Stimulated activated CD8-positive, alpha-beta memory T cell treated with anti-CD3 and anti-CD28 coated beads, Interleukin-2, amount 100 ng/mL, for 48 hours (primary cell): ENCODE measurements at places on chromosomes 5 and 9.

DNA sequence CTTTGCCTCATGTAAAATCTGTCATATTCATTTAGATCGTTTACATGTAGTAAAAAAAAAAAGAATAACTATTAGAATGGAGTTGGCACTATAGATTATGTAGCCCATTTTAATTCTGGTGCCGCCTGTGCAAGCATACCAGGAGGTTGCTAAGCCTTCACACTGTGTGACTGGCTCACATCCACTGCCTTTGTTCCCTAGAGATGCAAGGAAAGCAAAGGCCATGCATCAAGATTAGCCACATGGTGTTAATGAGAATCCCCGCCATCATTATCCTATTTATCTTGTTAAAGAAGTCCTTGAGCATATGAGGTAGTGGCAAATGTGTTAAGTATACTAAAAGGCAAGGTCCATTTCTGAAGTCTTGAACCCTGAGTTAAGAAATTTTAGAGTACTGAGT is 279.6 kb downstream of the RFX3 start:
- no peak for DNase-seq

GRCh38 chr5:116315531-116315930 is 230.7 kb downstream of the COMMD10 start:
- no peak for DNase-seq

DNA sequence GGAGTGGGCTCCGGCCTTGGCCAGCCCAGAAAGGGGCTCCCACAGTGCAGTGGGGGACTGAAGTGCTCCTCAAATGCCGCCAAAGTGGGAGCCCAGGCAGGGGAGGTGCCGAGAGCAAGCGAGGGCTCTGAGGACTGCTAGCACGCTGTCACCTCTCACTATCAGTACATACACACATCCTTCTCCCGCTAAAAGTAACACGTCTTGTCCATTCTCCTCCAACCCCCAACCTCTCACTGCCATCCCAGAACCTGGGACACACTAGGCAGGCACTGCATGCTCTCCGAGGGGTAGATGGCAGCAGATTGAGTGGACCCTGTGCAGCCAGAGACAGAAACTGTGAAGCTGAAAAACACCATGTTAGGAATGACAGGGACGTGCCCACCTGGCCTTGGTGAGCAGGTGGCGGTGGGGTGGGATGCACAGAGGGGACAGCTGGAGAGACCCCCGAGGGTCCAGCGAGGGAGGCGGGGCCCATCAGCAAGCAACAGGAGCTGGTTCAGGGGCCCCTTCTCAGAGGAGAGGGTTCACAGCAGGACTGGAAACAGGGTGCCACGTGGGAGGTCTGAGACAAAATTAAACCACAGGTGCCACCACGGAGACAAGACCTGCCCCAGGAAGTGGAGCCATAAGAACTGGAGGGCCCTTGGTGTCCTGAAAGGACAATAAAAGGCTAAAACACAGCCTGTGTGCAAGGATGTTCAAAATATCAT is 16.9 kb downstream of the SEMA4D start:
- no peak for DNase-seq

GRCh38 chr5:73637565-73637964 is 11.6 kb downstream of the ARHGEF28 start:
- no peak for DNase-seq

DNA sequence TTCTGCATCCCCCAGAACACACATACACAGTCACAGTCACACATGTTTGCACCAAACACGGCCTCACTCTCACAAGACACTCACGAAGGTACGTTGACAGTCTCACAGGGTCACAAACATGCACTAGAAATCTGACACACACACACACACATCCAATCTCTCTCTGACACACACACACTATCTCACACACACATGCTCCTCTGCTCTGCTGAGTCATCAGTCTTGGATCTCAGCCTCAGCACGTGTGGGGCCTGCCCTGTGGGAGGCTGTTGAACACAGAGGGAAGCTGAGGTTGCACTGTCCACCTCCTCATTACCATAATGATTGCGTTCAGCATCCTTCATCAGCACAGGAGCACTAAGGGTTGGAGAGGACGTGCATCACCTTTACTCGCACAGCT is 188.8 kb downstream of the MTRR start:
- no peak for DNase-seq

- no peak for DNase-seq
These were observed 39.0 kb downstream of the RIGI start for GRCh38 chr9:32486839-32487562.

DNA sequence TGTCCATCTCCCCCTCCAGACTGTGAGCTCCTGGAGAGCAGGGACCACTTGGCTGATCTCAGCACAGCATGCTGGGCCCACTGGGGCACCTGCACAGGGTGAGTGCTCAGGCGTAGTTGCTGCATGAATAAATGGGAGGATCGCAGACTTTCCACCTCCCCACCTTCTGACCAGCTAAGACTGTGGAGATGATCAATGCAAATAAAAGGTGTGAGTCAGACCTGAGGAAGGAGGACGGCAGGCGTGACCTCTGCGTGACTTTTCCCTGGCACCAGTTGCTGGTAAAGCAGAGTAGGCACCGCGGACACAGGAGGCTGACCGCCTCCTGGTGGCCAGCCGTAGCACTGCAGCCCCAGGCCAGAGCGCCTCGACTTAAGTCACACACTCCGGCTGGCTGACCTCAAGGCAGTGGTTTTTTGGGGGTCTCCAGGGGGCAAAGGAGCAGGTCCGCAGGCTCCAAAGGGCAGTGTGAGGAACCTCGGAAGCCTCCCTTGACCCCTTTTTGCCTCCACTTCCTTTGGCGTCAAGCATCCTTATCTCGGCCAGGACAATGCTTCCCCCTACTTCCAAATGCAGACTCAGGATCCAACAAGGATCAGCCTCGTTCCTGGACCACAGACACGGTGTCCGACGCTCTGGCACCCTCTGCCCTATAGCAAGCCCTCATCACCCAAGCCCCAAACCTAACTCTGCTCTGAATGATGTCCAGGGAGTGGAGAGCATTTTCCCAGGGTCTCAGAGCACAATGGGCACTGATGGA is 12.7 kb upstream of the TDRD7 start:
- DNase-seq: peak; percentile 68

DNA sequence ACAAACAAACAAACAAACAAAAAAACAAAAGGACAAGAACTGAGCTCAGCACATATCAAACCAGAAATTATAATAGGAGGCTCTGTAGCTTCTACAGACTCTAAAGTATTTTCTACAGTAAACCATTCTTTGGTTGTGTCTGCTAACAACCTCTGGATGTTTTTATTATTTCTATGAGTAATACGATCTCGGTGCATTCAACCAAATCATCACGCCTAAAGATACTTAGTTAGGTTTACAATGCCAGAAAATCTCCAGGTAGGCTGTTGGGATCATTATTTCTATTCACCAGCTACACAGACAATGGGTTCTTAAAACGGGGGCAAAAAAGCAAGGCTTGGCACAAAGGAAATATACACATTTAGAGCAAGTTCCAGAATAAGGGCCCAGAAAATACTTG is 41.6 kb upstream of the ALDOB start:
- no peak for DNase-seq

DNA sequence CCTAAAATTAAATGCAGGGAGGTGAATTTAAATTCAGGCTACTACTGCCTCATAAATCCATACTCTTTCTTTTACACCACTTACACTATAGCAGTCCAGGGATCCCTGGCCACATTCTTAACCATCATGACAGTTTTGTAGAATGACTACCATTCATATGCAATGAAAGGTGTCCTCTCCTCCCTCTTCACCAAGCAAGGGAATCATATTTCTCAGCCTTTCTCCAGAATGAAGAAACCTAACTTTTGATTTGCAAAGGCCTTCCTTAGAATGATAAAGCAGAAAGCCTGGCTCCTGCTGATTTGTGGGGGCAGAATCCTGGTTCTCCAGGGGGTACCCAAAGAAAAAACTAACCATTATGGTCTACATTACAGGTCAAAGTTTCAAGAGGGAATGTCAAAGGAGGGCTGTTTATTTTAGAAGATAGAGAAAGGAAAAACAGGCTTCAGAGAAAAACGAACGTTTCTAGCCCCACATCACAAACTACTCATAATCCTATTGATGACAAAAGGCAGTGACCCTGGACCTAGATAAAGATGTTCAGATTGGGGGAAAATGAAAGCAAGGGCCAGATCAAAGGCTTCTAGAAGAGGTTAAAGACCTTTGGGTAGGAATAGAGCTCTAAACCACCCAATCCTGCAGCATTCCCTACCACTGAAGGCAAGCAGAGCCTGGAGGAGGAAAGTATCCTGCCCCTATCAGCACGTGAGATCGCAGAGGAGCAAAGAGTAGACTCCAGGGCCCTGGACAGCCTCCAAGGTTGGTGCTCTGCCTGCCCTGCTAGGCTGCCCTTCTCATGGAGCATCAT is 11.5 kb downstream of the WNT8A start:
- DNase-seq: no peak

- DNase-seq: no peak
These were observed 71.5 kb downstream of the TRIM36 start for GRCh38 chr5:115098041-115098702.

GRCh38 chr9:35842795-35843194 is 13.8 kb downstream of the TMEM8B start:
- no peak for DNase-seq

GRCh38 chr9:77587851-77588250 is 60.3 kb downstream of the GNA14 start:
- DNase-seq: no peak

GRCh38 chr9:27524236-27524635 is at the start of gene IFNK:
TSS of gene IFNK (plus strand) at chr9:27524290. CDS start at chr9:27524337, 47 bp downstream.
- DNase-seq: no peak

DNA sequence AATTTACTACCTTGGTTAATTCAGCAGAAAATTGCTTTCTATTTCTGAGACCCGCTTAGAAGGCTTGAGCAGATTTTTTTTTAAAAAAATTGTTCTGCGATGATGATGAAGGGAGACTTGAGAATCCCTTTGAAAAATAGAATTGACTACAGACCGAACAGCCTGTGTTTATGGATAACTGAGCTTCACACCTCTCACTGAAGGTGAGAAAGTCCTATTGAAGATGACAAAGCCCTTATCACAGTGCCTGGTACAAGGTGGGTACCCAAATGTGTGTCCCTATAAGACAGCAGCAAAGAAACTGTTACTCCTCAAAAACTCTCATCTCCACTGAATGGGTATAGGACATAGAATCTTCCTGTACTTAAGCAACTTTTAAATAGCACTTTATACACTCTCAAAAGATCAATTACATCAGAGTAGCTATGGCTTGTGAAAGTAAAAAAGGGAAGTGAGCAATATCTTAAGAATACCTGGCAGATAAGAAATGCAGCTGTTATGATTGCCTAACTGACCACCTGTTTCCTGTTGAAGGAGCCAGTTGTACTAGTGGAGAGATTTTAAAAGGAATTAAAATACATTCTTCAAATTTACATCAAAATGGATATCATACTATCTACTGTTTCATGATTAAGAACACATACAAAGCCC is 419.7 kb downstream of the CHSY3 start:
- DNase-seq: no peak

GRCh38 chr5:19172926-19173470 is 815.0 kb downstream of the CDH18 start:
- DNase-seq: no peak

GRCh38 chr5:65647941-65648340 is 23.1 kb downstream of the SHLD3 start:
- DNase-seq: no peak

DNA sequence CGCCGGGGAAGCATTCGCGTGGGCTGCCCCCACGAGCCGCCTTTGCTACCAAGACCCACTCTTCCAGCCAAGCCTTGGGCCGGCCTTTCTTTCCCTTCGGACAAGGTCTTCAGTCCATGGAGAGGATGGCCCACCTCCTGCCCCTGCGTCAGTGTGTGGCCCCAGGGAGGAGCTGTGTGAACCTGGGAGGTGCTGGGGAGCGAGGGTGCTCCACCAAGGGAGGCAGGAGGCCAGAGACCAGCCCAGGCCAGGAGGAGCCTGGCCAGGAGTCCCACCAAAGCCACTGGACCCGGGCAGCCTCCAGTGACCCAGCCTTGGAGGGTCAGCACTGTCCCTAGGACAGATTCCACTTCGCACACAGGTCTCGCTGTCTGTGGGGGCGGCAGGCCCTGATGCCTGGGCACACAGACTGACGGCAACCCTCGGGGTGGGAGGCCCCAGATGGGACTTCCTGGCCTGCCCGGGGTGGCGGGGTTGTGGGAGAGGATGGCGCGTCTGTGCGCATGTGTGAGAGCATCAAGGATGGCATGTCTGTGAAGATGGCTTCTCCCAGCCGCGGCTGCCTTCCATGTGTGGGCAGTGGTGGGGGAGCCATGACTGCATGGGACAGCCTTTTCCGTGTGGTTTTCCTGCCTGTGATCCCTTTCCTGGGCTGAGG is 113.3 kb upstream of the LPCAT1 start:
- DNase-seq: no peak

DNA sequence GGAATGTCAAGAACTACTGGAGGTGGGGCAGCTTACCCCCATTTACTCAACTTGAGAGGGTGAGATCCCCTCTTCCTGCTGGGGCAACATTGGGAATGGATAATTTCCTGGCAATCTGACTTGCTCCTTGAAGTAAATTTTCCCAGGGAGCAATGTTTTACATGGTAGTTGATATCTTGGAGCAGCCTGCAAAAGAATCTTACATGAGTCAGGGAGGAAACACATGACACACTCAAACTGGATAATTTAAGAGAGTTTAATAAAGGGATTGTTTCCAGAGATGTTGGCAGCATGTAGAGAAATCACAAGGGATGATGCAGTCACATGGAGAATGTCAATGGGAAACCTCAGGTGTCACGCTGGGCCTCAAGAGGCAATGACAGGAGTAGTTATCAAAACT is 212.5 kb downstream of the GAS1 start:
- DNase-seq: no peak

DNA sequence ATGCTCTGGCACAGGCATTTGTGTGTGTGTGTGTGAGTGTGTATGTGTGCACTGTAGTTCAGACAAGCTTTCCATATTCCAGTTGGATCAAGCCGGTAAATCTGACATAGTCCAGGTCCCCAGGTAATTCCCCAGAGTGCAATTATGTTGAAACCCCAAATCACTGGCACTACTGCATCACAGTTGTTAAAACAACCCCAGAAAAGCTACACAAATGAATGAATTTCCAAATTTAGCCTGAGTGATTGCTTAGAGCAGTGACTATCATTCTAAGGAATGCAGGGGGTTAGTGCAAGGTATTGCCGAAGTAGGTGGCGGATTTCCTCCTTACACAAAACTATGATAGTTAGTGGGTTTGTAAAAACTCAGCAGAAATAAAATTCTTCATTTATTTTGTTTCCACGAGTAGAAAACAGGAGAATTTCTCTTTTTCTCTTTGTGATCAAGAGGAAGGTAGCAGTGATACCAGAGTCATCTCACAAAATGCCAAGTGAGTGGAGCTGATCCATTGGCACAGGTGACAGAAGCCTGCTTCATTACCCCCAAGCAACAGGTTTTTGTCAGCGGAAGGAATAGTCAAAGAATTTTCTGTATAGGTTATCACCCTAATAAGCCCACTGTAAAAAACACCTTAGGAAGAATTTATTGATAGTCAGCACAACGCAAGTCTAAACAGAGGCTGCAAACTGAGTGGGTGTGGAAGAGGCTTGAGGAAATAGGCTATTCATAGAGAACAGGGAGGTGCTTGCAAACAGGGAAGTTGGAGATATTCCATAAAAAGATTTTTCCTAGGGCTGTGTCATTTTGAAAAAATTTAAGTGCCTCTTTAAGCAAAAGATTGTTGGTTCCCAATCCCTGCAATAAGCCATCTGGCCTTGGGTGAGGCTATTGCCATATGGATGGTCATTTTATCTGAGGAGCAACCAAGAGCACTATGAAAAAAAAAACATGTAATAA is 385.1 kb downstream of the CHSY3 start:
- no peak for DNase-seq

GRCh38 chr9:16985559-16986348 is 115.3 kb upstream of the BNC2 start:
- DNase-seq: no peak
